Stimulated activated CD4-positive, alpha-beta T cell treated with anti-CD3 and anti-CD28 coated beads, TNF-alpha, amount 100 ng/mL, for 24 hours (primary cell): ENCODE measurements at places on chromosomes 7 and 10.

GRCh38 chr10:8481718-8482504, 427.4 kb downstream of the GATA3 start:
- DNase-seq = no peak

DNA sequence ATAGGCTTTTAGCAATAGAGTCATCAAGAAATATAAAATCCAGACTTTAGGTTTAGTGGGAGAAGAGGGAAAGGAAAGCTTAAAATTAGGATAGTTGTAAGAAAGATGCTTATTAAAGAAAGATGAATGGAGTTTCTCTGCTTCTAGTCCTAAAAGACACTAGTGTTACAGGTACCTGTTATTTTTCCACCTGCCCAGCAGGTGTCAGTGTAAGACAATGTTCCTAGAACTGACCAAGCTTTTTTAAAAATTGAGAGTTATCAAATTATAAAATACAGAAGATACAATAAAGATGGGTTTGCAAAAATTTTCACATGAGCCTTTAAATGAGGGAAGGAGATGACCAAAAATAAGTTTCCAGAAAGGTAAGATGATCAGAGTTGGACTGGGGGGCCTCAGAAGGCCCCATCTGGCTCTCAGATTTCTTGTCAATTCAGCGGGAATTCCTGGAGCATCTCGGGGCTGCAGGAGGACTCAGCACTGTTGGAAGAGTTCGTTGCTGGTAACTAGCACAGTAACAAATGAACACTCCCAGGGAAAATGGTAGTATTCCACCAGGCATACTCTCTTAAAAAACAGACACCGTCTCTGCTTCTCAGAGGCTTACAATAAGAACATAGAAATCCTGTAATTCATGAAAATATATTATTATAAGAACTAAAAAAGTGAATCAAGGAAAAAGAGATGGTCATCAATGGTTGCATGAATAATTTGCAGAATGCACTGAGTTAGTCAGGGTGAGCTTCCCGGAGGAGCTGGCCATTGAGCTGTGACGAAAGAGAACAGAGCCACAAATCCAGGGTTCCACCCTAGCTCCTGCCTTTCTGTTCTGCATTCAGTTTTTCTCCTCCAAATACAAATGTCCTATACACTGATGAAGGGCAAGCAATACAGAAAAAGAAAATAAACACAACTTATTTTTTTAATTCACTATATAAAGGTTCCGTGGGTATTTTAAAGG, 71.8 kb upstream of the PIK3CG start:
- peak; percentile 31 for DNase-seq

GRCh38 chr7:98420966-98421612, 20.2 kb upstream of the BAIAP2L1 start:
- peak; percentile 19 for DNase-seq

DNA sequence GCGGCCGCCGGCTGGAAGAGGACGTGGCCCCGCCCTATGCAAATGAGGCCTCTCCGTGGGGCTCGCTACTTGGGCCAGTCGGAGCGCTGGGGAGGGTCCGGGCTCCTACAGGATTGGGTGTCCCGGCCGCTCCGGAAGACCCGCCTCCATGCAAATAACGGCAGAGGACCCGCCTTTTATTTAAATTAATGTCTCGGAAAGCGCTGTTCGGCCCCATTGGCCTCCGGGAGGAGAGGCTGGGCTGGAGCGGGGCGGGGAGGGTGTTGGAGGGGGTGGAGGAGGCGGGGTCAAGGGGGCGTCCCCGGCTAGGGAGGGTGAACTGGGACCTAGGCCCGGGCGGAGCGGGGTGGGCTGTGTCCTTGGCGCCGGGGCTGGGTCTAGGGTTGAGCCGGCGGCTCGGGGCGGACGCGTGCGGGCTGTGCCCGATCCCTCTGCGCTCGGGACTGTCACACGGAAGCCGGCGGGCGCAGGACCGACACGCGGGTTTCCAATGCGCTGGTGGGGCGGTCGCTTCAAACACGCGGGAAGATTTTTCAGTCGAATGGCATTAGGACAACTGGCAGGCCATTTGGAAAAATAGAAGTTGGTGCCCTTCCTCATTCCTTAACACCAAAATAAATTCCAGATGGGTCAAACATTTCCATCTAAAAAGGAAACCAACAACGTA, 344 bp upstream of the POLM start:
- DNase-seq = peak; percentile 97

GRCh38 chr10:31942892-31943291, 14.3 kb upstream of the ARHGAP12 start:
- DNase-seq = no peak

GRCh38 chr10:95261926-95262325, 28.9 kb downstream of the PDLIM1 start:
- DNase-seq = no peak

GRCh38 chr10:90424730-90425129, 433.1 kb downstream of the HTR7 start:
- no peak for DNase-seq

GRCh38 chr7:113731571-113731970, 187.2 kb downstream of the PPP1R3A start:
- no peak for DNase-seq

DNA sequence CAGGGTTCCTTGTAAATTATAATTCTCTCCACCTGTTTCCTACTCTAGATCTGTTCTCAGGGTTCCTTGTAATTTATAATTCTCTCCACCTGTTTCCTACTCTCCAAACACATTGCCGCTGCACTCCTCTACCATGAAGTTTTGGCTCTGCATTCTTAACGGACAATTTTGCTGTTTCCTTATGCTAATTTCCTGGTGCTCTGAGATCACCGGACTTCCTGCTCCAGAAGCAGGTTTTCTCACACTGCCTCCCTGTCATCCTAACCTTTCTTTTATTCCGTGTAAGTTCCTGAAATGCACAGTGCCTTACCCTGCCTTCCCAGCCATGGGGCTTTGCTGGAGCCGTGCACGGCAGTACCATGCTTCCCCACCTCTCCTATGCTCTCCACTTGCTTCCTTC, 256.8 kb downstream of the PLXNA4 start:
- DNase-seq = no peak

DNA sequence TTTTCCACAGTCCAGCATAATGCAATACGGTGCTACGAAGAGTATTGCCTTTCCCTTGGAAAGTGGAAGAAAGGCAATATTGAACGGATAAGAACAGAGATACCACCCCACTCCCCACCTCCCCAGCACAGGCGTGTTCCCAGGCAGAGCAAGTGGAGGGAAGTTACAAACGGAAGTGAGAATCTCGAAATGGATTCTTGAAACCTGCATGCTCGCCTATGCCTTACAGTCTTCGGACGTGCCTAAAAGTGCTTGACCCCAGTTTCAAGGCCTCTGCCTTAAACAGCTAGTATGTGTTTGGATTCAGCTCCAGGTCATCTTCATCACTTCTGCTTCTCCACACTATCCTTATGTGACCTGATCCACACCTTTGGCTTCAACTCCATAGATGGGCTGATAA, 35.0 kb upstream of the USP6NL start:
- DNase-seq = no peak

- DNase-seq = no peak
These were observed 58.9 kb downstream of the HIBADH start for GRCh38 chr7:27603813-27604212.

DNA sequence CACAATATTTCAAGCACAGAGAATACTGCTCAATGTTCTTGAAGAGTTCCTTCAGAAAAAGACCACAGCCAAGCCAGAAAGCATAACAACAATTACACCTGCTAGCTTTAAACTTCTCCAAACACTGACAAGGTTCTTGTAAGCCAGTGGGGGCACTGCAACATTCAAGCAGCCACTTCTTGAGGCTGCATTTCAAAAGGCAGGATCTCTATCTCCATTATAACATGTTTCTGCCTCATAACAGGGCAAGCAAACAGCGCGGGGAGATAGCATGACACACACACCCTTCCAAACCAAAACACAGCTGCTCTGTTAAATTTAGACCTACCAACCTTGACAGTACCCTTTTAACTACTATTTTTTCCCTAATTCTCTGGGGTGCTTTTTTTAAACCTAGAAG, 30.8 kb downstream of the CHCHD3 start:
- DNase-seq = no peak
